ENCODE measurements at places on chromosomes 5 and 9.

- DNase-seq = no peak
These were observed 80.3 kb downstream of the MAP1B start for GRCh38 chr5:72187388-72188075.

GRCh38 chr9:18020121-18020745 lies 441.4 kb downstream of the SH3GL2 start:
- no peak for DNase-seq

DNA sequence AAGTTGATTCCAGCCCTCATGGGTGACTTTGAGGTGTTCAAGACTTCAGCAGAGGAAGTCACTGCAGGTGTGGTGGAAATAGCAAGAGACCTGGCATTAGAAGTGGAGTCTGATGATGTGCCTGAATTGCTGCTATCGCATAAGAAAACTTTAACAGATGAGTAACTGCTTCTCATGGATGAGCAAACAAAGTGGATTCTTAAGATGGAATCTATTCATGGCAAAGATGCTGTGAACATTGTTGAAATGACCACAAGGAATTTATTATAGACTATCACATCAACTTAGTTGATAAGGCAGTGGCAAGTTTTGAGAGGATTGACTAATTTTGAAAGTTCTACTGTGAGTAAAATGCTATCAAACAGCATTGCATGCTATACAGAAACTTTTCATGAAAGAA lies 17.1 kb upstream of the POU4F3 start:
- DNase-seq = no peak

DNA sequence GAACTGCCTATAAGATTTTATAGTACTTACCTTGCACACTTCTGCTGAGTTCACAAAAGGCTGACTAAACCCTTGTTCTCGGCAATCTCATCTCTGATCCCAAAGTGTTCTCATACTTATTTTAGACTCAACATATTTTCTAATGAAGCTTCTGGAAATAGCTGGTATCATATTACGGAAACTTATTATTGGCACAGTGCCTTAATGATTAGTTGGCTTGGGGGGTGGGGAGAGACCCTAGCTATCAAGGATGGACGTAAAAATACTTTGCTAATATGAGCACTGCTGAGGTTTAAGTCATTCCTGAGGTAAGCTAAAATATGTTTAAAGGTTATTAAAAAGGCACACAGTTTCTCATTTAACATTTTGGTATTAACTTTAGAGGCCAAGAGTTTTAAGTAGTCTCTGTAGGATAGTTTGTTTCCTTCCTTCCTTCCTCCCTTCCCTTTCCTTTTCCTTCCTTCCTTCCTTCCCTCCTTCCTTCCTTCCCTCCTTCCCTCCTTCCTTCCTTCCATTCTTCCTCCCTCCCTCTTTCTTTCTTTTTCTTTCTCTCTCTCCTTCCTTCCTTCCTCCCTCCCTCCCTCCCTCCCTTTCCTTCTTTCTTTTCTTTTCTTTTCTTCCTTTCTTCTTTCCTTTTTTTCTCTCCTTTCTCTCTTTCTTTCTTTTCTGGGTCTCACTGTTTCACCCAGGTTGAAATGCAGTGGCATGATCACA lies 31.5 kb downstream of the ZSWIM6 start:
- DNase-seq = no peak

DNA sequence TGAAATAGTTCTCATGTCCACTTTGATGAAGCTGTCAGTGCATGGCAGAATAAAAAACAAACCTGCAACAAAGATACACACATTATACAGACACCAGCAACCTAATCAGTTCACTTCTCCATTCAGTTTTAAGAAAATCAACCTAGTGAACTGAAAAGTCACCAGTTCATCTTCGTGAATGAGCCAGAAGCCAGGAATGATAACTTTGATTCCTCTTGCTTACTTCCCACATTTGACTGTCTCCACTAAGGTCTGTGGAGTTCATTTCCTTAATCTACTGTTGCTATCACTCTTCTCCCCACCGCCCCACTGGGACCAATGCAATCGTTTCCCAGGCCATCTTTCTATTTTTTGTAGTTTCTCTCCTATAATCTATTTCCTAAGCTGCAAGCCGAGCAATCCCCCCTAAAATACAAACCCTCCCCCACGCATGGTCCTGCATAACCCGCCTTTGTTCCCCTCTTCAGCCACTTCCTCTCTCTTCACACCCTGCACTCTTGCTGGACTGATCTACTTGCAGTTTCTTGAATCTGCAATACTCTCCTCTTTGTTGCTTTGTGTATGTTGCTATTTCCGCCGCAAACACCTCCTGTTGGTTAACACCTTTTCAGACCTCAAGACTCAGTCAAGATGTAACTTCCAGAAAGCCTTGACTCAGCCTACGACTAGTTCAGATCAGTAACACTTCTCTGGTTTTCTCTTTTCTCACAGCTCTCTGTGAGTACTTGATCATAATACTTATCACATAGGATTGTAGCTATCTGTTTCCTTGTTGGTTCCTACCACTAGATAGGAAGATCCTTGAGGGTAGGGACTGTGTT lies 16.6 kb downstream of the STOM start:
- DNase-seq = no peak

- DNase-seq = no peak
These were observed 31.3 kb downstream of the ISOC1 start for GRCh38 chr5:129125819-129126218.

- DNase-seq = no peak
These were observed 38.9 kb downstream of the TPPP start for GRCh38 chr5:654071-654778.

DNA sequence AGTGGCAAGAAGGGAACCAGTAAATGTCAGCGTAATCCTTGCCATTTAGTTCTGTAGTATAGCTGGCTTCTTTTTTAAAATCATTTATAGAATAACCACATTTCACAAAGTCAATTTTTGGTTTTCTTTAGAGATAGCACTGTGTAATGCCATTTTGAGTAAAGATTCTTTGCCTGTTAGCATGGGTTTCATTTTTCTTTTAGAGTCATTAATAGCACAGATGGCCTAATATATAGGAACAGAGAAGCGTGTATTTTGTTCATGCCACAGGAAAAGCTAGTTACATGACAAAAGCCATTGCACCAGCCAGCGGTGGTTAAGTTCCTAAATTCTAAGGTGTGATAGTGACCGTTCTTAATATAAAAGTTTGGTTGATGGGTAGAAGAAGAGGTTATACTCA lies 1363.9 kb downstream of the MAT2B start:
- no peak for DNase-seq

DNA sequence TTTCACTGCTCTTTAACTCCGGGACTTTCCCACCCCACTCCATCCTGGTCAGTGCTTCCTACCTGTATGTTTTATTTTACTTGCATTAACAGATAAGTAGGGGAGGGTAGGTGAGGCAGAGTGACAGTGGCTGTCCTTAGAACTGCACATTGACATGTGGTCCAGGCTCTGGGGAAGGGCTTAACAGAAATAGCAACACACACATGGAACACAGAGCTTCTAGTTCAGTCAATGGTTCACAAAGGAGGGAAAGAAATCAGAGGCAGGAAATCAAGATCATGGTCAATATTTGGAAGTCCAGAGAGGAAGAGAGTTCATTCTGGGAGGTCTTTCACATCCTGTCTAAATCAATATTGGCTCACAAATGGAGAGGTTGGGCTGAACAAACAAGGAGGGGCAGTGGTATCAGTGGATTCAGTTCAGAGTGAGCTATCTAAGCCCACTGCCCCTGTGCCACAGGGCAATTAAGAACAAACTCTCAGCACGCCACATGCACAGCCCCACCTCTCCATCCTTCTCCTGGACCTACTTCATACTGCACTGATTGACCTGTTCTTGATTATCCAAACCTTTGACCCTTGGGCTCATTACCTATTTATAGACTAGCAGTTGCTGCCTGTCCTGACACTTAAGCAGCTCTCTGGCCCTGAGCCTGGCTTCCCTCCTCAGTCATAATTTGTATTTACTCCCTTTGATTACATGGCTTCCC lies 6.2 kb upstream of the VPS13A start:
- DNase-seq = no peak

DNA sequence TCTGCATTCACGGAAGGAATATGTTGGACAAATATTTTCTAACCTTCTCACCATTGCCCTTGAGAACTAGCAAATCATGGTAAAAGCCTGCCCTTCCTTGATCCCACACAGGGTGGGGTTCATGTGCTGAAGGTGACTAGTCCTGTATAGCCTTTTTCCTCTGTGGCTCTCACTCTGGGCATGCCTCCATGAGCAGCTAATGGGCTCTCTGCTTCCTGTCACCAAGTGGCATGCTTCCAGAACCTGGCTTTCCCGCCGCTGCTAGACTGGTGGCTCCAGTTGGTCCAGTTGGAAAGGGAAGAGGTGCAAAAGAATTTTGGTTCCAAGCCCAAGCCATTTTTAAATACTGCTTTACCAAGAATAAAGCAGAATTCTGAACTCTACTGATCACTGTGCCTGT lies 35.5 kb downstream of the FBXO10 start:
- DNase-seq = no peak

DNA sequence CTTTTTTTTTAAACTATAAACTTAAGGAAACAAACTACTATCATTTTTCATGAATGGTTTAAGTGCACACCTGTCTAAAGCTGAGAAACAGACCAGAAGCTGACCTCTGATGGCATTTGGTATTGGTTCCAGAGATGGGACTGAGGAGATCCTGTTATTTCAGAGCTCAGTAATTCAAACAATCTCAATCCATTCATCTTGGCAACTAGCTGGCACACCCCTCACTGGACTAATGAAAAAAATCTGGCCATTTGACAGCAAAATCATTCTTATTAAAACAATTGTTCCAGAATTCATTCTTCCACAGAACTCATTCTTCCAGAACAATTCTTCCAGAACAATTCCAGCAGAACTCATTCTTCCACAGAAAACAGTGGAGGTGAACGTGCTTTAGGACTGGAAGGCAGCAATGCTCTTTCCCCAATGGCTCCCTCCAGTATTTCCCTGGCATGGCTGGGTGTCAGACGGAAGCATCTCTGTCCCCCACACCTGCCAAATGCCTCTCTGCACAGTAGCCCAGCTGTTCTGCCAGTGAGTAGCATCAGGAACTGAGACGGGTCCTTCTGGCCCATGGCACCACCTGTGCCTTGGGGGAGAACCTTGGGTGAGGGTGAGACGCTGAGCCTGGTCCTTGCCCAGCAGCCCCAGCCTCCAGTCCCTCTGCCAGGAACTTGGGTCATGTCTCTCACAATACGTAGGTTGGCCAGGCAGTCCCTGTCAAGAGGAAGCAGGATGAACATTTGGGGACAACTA lies 87.5 kb upstream of the EQTN start:
- DNase-seq = no peak

- DNase-seq = no peak
These were observed 246.6 kb upstream of the CCNG1 start for GRCh38 chr5:163190784-163191183.

DNA sequence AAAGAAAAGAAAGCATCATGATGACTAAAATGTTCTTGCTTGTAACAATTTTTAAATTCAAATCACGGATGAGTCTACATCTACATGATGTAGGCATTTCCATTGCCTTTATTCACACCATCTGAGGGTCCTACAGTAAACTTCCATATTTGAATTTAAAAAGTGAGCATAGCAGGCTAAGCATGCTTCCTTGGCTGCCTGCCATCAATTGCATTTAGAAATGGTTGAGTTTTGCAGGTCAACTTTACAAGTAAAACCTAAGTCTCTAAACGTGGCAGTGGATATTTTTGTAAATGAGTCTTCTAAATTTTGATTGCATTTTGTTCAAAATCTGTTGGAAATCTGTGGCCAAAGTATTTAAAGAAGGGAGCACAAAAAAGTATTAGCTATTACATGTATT lies 136.5 kb upstream of the PTCH1 start:
- DNase-seq = no peak

DNA sequence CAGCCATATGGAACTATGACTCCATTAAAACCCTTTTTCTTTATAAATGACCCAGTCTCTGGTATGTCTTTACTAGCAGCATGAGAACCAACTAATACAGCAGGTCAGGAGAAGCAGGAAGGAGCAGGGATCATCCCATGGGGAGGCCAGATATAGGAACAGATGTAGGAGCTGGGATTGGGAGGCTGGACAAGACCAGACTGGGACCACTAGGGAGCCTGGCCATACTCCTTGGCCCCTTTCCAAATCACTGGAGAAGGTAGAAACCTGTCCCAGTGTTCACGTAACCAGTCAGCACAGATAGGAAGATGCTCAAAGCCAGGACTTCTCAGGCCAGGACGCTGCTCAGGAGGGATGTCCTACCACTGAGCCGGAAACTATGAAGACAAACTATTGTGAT lies 95.5 kb downstream of the LMX1B start:
- no peak for DNase-seq

DNA sequence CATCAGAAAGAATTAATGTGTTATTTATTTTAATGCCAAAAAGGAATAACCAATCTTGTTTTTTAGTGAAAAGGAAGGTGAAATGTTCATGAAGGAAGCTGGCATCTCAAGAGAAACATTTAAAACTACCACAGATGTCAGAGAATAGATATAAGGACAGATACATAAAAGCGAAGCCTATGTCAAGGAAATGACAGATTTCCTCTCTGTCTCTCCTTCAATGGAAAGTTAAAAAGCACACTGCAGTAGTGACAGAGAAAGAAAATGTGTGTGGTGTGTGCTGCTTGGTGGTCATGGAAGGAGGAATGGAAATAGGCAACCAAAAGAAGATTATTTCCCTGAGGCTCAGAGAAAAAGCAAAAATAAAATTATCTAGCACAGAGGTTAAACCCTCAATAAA lies 9.2 kb downstream of the WNT8A start:
- no peak for DNase-seq

GRCh38 chr5:68406767-68407241 lies 191.2 kb downstream of the PIK3R1 start:
- no peak for DNase-seq

GRCh38 chr9:134320868-134321471 lies 5.3 kb upstream of the RXRA start:
- no peak for DNase-seq

- no peak for DNase-seq
These were observed 64.6 kb upstream of the HAND1 start for GRCh38 chr5:154542581-154542980.

GRCh38 chr5:139647506-139648204 lies 494 bp upstream of the CXXC5 start:
- no peak for DNase-seq

DNA sequence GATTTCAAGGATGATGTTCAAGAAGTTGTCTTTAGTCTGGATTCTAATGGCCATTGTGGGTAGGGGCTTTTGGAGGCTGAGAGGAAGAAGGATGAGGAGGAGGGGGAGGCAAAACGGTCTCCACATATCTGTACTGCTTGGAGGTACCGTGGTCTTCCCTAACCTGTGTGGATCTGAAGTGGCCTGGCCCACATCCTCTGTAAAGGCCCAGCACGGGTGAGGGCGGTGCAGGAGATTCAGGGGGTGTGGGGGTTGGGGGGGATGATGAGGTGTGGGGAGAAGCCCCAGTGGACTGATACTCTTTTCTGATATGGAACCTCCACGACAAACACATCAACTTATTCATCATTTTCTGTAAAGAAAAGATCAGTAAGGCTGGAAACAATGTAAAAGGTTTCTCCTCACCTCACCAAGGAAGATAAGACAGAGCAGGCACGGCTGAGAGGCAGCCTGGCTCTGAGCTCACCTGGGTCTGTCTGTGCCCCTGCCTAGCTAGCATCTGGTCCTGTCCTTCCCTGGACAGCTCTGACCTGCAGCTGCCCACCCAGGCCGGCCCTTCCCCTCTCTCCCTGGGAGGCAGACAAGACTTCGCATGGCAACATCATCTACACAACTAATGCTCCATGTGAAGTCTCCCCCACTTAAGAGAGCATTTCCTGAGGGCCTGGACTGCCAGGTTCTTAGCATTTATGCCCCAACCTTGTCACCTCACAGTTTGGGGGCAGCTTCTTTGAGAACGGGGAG lies 5.6 kb upstream of the IL3 start:
- DNase-seq = no peak

Data from AML-193 (cell line).